Activated CD8-positive, alpha-beta memory T cell treated with anti-CD3 and anti-CD28 coated beads for 1 hour (primary cell): ENCODE measurements at places on chromosomes 12 and 14.

DNA sequence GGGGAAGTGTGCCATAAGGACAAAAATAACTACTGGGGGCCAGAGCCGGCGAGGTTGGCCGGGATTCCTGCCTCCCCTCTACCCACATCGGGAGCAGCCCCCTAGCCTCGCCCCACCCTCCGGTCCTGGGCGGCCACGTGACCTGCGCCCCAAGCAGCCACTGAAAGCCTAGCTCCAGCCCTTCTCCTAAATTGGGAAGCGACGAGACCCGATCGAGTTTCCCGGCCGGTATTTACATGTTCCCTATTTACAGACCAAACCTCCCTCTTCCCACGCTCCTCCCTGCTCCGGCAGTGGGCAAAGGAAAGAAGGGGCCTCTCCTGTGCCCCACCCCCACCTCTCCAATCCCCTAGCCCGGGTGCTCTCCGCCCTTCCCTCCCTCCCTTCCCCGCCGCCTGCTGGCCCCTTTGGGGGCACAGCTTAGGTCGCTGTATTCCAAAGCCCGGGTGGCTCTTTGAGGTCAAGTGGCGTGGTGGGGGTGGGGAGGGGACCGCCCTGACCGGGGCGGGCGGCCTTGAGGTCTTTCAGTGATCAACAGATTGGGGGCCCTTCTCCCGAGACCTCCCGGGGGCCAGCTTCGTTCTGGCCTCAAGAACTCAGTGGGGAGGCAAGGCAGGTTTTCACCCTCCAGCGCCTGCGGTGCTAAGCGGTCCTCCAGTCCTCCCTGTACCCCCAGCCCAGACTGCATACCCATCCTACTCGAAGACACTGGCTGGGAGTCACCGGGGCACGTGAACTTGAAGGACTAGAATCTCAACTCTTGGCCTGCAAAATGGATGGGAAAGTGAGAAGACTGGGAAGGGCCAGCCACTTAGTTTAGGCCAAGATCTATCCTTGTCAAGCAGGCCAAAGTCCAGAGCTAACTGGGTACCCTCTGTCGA, 6.3 kb upstream of the CTDSP2 start:
- no peak for DNase-seq

GRCh38 chr12:82507686-82508085, 149.4 kb downstream of the METTL25 start:
- DNase-seq: no peak

DNA sequence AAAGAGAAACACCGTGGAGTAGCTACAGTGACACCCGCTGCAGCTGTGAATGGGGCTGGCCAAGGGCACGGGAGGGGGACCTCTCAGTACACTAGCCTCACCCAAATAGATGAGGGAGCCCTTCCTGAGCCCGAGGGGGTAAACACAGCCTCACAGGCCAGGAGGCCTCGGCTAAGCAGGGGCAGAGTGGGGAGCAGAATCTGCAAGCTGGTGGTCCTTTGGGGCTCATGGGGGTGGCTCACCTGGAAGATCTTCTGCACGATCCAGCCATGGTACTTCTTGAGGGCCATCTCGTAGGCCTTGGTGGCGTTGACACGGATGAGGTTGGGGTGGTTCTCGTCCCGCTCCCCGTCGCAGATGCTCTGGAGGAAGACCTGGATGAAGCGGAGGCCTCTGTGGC, 22.2 kb upstream of the TRPV4 start:
- no peak for DNase-seq

DNA sequence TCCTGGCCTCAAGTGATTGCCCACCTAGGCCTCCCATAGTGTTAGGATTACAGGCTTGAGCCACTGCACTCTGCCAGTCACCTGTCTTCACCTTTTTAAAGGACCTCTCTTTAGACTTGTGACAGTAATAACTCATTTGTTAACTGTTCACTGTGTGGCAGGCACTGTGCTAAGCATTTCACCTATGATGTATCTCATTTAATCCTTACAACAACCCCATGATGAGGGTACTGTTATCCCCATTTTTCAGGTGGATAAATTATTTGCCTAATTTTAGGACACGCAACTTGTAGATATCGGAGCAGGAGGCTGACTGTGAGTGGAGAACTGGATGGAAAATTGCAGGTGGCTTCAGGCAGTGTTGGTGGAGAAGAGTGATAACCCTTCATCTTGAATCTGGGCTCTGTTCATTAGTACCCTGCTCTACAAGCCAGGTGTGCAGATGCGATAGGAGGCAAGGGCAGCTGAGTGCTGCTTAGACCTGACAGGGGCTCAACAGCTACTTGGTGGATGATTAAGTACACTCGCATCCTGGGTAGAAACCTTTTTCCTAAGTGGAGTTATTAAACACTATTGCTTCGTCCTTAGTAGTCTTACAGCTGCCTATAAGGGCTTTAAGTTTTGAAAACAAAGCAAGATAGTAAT, 2.7 kb downstream of the TCTN1 start:
- DNase-seq: no peak

DNA sequence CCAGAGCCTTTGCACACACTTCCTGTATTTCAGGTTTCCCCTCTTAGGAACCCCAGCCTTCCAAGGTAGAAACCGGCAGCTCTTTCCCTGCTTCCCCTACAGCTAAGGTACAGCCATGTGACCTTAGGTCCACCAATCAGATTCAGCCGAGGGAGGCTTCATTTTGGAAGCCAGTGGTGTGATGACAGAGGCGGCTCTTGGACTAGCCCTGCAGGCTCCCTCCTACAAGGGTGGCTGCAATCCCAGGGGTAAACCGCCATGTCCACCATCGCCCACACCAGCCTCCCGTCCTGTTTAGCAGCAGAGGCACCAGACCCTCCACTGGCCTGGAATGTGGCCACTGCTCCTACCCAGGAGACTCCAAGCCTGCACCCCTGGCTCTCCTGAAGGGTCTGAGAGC, 65.6 kb downstream of the SERPINA3 start:
- no peak for DNase-seq

DNA sequence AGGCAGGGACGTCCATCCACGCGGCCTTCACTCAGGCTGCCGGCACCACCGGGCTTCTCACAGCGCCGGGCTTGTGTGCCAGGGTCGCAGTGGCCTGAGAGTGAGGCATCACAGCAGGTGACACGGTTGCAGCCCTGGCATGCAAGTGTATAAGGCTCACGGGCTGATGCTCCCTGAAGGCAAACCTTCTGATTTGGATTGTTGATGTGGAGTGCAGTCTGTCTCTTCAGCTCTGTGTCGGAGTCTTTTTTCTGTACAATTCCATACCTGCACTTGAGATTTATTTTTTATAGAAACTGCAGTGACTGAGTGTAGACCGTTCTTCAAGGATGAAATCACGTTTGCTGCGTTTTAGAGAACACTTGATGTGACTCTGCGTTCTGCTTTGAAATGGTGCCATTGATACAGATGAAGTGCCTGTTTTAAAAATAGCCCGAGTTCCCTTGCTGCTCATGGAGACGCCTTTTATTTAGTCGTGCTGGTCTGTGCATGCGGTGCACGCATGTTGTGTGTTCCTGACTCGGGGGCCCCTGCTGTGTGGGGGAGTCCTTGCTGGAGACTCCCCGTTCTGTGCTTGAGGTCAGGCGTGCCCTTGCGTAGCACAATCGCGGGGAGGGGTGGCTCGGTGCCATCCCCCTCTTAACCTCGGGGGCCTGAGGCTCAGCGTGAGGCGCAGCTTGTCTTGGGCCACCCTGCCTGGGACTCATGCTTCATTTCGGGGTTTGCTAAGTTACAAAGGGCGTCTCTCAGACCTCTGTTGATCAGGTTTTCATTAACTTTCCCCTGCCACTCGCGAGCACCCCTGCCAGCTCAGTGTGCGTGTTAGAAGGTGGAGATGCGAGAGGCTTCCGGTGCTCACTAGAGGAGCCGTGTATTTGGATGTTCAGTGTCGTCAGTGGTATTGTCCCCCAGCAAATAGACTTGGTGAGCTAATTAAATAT, 21.6 kb upstream of the AMN start:
- DNase-seq: no peak

- DNase-seq: no peak
Measured at GRCh38 chr12:3753544-3754284, 805 bp upstream of the CRACR2A start.
